HL-60 (cell line): ENCODE measurements at places on chromosomes 5 and 9.

DNA sequence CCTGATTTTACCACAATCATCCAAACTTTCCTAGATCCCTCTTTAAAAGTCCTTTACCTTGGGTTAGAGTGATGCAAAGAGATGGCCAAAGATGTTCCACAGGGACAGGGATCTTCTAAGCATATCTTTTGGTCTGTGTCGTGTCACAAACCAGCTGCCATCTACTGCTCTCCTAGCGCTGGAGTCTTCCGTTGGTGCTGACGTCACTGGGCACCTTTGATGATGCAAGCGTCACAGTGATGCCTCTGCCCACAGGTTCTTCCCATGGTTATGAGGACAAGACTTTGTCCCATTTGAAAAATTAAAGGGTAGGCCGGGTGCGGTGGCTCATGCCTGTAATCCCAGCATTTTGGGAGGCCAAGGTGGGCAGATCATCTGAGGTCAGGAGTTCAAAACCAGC lies 1.7 kb upstream of the GLT6D1 start:
- DNase-seq = no peak

DNA sequence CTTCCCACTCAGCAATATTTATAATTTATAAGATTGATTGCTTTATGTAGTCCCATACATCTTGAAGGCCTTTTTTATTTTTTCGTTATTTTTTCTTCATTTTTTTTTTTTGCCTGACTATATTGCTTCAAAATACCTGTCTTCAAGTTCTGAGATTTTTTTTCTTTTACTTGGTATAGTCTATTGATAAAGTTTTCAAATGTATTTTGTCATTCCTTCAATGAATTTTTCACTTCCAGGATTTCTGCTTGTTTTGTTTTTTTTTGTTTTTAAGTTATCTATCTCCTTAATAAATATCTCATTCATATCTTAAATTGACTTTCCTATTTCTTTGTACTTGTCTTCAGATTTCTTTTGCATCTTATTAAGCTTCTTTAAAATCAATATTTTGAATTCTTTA lies 905.6 kb upstream of the CDH6 start:
- DNase-seq = no peak

DNA sequence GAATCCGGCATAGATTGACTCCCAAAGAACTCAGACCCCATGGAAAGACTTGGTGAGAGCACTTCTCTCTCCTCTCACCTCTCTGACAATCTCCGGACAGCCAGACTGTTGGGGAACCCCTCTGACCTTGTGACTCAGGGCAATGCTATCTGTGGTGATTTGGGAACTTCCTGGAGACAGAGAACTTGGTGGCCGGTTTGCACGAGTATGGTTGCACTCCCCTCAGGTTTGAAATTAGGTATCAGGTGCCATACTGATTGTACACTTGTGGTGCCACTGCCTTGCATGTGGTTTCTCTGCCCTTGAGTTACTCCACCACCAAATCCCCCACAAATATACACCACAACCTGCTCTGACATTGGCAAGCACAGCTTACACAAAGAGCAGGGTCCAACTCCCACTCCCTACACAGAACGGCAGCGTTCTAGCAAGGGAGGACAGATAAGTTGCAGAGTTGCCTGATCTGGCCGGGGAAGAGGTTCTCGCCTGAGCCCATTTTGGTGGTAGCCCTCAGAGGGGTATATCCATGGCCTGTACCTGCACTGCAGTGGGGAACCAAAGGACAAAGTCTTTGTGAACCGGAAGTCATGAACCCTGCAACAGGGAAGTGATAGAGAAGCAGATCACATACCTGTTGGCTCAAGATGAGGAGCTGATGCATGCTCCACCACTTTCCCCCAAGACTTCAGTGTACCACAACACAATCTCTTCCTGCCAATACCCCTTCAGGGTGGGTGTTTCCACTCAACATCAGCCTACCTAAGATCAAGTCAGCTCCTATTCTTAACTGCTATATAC lies 255.1 kb downstream of the MCTP1 start:
- DNase-seq = no peak

- DNase-seq = no peak
Observed at GRCh38 chr5:74596927-74597326, 43.6 kb downstream of the ENC1 start.

DNA sequence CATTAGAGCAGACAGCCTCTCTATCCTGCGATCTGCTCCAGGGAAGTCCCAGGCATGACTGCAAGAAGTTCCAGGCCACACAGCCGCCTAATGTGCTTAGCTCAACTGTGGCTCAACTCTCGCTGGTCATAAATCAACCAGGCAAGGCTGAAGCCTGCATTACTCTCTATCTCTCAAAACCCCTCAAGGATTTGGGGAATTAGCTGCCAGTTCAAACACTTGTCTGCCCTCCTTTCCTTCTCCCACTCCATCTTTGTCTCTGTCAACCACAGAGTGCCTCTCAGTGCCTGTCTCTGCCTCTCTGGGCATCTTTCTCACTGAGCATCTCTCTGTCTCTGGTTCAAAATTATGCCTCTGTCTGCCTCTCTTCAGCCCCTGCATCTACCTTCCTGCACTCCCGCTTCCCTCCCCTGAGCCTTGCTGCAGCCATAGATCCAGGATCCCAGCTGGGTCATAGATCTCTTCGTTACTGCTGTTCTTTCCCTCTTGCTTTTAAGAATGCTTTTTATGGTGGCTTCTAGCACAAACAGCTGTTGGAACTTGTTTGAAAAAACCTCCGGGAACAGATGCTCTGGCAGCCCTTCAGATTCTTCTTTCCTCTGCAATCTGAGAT lies 27.9 kb upstream of the GALNT10 start:
- DNase-seq = no peak
